Esophagus squamous epithelium (tissue), 5 donors: ENCODE measurements at places on chromosomes 13 and 19.

- H3K4me1 ChIP-seq: no peaks in the 10 kb centered on the region
- H3K36me3 ChIP-seq: no peaks in the 10 kb centered on the region
- no peaks in the 10 kb centered on the region for H3K27me3 ChIP-seq
Observed at GRCh38 chr19:42450314-42450934, 7.7 kb upstream of the CXCL17 start.

DNA sequence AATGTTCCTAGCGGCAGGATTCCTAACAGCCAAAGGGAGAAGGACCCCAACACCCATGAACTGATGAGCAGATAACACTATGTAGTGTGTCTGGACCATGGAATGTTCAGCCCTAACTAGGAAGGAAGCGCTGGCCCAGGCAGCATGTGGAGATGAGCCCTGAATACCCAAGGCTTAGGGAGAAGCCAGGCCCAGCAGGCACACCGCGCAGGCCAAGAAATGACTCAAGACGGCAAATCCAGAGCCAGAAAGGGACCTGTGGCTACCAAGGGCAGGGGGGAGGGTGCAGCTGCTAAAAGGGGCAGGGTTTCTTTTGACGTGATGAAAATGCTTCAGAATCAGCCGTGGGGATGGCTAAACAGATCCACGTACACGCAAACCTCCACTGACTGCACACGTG, 20.7 kb upstream of the TINCR start:
- peaks cover 21% of the 10 kb centered on the region for H3K4me1 ChIP-seq
- no peak for DNase-seq
- H3K36me3 ChIP-seq: peaks cover 43% of the 10 kb centered on the region
- H3K27ac ChIP-seq: no peak overlapping the region
- no peak overlapping the region for H3K4me3 ChIP-seq
- no peaks in the 10 kb centered on the region for H3K27me3 ChIP-seq

GRCh38 chr19:19618219-19619051, at the start of gene PBX4:
TSS of gene PBX4 (minus strand) at chr19:19618687. CDS start at chr19:19618629, 58 bp downstream.
- H3K27ac ChIP-seq: peak within 1 kb of the TSS; percentile 16
- no peaks in the 10 kb centered on the region for H3K36me3 ChIP-seq
- peak within 1 kb of the TSS; percentile 52 for H3K4me3 ChIP-seq
- no peaks in the 10 kb centered on the region for H3K27me3 ChIP-seq
- H3K4me1 ChIP-seq: peaks cover 22% of the 10 kb centered on the region

DNA sequence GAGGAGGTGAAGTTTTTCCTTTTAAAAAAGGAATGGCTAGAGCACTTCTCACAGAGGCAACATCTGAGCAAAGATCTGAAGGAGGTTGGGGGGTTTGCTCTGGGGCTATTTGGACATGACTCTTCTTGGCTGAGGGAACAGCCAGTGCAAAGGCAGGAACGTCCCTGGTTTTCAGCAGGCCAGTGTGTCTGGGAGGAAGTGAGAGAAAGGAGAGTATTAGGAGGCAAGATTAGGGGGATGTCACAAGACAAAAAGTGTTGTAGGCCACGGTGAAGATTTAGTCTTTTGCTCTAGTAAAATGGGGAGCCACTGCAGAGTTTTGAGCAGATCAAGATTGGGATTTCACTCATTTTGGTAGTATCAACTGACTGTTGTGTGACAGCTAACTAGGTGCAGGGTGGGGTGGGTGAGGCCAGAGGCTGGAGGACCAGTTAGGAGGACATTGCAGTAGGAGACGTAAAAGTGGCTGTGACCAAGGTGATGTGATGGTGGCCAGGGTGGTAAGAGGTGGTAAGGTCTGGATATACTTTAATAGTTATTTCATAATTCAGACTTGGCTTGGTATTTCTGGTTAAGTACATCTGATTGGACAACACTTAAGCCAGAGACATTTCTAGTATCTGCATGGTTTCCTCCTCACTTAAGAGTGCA, 40.6 kb downstream of the WDFY2 start:
- H3K27ac ChIP-seq: peak overlapping the region; percentile 57
- no peaks in the 10 kb centered on the region for H3K27me3 ChIP-seq
- H3K4me3 ChIP-seq: no peak overlapping the region
- H3K36me3 ChIP-seq: no peaks in the 10 kb centered on the region

DNA sequence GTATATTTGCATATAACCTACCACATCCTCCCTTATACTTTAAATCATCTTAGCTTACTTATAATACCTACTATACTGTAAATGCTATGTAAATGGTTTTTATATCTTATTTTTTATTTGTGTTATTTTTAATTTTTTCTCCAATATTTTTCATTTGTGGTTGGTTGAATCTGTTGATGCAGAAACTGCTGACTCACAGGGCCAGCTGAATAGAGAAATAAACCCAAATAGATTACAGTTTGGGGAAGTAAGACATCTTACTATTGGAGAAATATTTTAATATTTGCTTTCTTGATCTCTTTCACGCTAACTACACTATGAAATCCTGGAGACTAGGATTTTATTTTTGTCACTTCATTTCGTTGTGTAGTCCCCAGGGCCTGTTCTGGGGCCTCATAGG, 7.1 kb downstream of the SMAD9 start:
- no peaks in the 10 kb centered on the region for H3K4me1 ChIP-seq
- H3K27ac ChIP-seq: no peak overlapping the region
- no peak overlapping the region for H3K4me3 ChIP-seq
- DNase-seq: no peak

GRCh38 chr13:61830475-61830874, 414.8 kb upstream of the PCDH20 start:
- DNase-seq: no peak
- H3K27ac ChIP-seq: no peak overlapping the region
- no peaks in the 10 kb centered on the region for H3K4me1 ChIP-seq
- H3K36me3 ChIP-seq: no peaks in the 10 kb centered on the region

DNA sequence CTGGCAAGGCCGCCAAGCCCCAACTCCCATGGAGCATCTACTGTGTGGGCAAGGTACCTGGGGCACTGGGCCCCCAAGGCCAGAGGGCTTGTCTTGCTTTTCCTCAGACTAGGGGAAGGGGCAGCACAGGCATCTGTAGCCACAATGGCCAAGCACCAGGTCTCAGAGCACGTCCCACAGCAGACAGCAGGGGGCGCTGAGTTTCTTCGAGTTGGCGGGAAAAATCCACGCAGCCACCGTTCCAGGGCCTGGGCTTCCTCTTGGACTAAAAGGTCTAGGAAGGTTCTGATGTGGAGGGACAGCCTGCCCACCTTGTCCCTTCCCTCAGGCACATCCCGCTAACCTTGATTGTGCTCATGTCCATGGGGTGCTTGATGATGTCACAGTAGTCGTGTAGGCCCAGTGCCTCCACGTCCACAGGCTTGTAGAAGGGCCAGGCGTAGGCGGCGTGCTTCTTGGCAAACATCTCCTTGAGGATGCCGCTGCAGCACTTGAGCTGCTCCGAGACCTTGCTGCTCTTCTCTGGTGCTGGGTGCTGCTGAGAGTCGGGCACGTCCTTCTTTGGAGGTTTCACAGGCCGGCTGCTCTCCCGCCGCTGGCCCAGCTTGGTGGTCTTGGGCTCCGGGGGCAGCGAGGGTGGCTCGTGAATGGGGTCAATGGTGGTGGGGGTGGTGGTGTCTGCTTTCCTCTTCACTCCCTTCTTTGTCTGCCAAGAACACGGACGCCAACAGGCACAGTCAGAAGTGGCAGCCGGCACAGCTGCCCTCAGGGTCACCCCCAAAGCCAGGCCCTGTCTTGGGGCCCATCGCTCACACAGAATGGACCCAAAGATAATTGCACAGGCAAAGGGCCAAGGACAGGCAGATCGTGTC, 32.0 kb upstream of the EPHX3 start:
- H3K36me3 ChIP-seq: peaks cover 42% of the 10 kb centered on the region
- H3K27ac ChIP-seq: peak overlapping the region; percentile 75
- no peak overlapping the region for H3K4me3 ChIP-seq
- H3K4me1 ChIP-seq: peaks cover 15% of the 10 kb centered on the region

DNA sequence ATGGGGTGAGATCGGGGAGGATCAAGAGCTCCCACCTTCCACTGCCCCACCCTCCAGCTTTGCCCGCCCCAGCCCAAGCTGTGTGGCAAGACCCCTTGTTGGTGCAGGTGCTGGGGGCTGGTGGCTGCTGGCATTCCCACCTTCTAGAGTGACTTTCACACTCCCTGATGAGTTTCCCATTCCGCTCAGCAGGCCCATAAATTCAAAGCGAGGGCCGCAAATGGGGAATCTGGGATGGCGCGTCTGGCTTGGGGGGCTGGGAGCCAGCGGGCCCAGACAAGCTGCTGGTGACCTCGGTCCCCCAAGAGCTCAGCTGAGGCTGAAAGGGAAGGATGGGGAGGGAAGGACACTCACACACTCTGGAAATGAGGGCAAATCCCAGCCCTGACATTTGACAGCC, 110.3 kb downstream of the GADD45B start:
- no peaks in the 10 kb centered on the region for H3K4me1 ChIP-seq
- no peaks in the 10 kb centered on the region for H3K27me3 ChIP-seq
- H3K36me3 ChIP-seq: no peaks in the 10 kb centered on the region
- no peak overlapping the region for H3K4me3 ChIP-seq

DNA sequence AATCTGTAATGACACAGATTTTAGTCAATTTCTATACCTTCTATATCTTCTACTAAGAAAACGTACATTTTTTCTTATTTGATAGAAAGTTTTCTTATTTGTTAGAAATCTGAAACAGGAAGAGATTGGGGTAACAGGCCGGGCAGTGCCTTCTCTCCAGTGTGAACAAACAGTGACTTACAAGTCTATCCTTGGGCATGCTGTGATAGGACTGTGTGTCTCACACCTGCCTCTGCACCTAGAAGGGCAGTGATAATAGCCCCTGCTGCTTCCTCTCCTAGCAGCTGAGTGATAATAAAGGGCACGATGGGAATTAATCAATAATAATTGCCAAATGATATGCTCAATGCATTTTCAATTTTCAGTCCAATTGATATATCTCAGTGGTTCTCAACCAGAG, 1.4 kb downstream of the TMEM272 start:
- H3K27me3 ChIP-seq: no peaks in the 10 kb centered on the region
- no peak overlapping the region for H3K4me3 ChIP-seq
- H3K27ac ChIP-seq: no peak overlapping the region
- no peaks in the 10 kb centered on the region for H3K36me3 ChIP-seq

GRCh38 chr13:69300131-69300530, 807.5 kb upstream of the ATXN8OS start:
- H3K27ac ChIP-seq: no peak overlapping the region
- no peak for DNase-seq
- no peak overlapping the region for H3K4me3 ChIP-seq
- no peaks in the 10 kb centered on the region for H3K27me3 ChIP-seq
- H3K4me1 ChIP-seq: no peaks in the 10 kb centered on the region

GRCh38 chr19:8678244-8678807, 20.3 kb downstream of the ACTL9 start:
- DNase-seq: no peak
- H3K27me3 ChIP-seq: no peaks in the 10 kb centered on the region
- no peak overlapping the region for H3K27ac ChIP-seq
- H3K36me3 ChIP-seq: no peaks in the 10 kb centered on the region
- H3K4me3 ChIP-seq: no peak overlapping the region
- H3K4me1 ChIP-seq: no peaks in the 10 kb centered on the region

- H3K27me3 ChIP-seq: no peaks in the 10 kb centered on the region
- H3K27ac ChIP-seq: no peak overlapping the region
- H3K36me3 ChIP-seq: no peaks in the 10 kb centered on the region
- no peaks in the 10 kb centered on the region for H3K4me1 ChIP-seq
- H3K4me3 ChIP-seq: no peak overlapping the region
Observed at GRCh38 chr19:35063940-35064818, 22.7 kb downstream of the HPN start.

DNA sequence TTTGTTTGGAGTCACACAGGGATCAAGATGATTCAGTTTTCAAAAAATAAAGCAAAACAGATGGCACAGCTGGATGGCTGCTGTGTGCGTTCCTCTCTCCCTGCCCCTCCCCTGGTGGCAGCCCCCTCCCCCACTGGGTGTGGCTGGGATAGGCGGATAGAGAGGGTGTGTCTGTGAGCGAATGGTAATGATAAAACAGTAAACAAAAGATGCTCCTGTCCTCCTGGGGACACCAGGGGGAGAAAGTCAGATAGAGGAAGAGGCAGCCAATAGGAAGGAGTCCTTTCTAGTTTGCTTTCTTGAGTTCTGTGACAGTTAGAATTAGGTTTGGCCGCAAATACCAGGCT, 6.5 kb downstream of the TMEM255B start:
- H3K4me1 ChIP-seq: no peaks in the 10 kb centered on the region
- no peak for DNase-seq
- H3K27ac ChIP-seq: no peak overlapping the region
- no peak overlapping the region for H3K4me3 ChIP-seq

- H3K4me1 ChIP-seq: no peaks in the 10 kb centered on the region
- DNase-seq: no peak
- H3K36me3 ChIP-seq: peaks cover 16% of the 10 kb centered on the region
- H3K27me3 ChIP-seq: no peaks in the 10 kb centered on the region
- no peak overlapping the region for H3K27ac ChIP-seq
Observed at GRCh38 chr19:15161028-15161984, 39.5 kb downstream of the NOTCH3 start.

- H3K36me3 ChIP-seq: no peaks in the 10 kb centered on the region
- peaks cover 3% of the 10 kb centered on the region for H3K4me1 ChIP-seq
- H3K4me3 ChIP-seq: no peak overlapping the region
- H3K27me3 ChIP-seq: no peaks in the 10 kb centered on the region
- H3K27ac ChIP-seq: peak overlapping the region; percentile 69
Observed at GRCh38 chr19:35254341-35255297, 5.8 kb downstream of the LSR start.

- H3K4me3 ChIP-seq: peak overlapping the region; percentile 78
- H3K36me3 ChIP-seq: peaks cover 30% of the 10 kb centered on the region
- peak overlapping the region; percentile 98 for H3K27ac ChIP-seq
- peaks cover 42% of the 10 kb centered on the region for H3K4me1 ChIP-seq
- no peaks in the 10 kb centered on the region for H3K27me3 ChIP-seq
Observed at GRCh38 chr19:45768655-45768983, 433 bp downstream of the SIX5 start.

DNA sequence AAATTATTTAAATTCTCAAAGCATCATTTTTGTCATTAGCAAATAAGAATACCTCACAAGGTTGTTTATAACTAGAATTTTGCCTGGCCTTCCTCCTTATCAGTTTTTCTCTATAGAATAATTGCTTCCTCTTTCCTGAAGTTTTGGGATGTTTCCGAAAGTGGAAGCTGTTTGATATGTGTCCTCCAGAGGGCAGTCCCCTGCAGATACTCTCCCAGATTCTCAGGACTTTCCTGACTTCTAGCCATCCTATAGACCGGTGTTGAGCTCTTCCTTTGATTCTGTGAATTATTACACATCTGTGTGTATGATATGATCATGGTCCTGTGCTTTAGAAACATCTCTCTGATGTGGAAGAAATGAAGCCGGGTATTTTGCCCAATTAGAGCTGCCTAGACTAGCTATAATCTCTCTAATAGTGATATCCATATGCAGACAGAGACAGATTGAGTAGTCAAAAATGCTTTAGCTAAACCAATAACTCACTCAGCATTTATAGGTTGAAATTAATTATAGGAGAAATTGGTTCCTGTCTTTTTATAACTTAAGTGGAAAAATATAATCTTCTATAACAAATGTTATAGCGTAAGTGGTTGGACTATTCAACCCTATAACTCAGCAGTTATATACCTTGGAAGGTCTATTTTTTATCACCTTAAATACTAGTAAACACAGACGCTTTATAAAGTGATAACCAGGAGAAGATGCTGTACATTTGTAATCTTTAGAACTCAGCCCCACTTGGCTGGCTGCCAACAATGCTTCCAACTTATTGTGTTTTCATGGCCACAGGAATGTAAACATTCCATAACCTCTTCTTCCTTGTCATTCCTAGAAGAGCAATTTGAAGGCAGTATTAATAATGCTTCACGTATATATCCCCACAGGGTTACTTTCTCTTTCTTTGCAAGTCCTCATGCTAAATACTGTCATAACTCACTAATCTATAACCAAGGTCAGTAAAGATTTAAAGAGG, 201.0 kb upstream of the RXFP2 start:
- no peaks in the 10 kb centered on the region for H3K27me3 ChIP-seq
- no peak for DNase-seq

GRCh38 chr13:78657699-78658629, 991 bp downstream of the OBI1 start:
- no peaks in the 10 kb centered on the region for H3K36me3 ChIP-seq
- H3K4me1 ChIP-seq: peaks cover 26% of the 10 kb centered on the region
- DNase-seq: no peak
- H3K4me3 ChIP-seq: peak overlapping the region; percentile 97
- peak overlapping the region; percentile 78 for H3K27ac ChIP-seq
- no peaks in the 10 kb centered on the region for H3K27me3 ChIP-seq
